ENCODE measurements at places on chromosomes 12 and 14.

- no peak for DNase-seq
These were observed 3.3 kb downstream of the CD4 start for GRCh38 chr12:6792522-6793201.

DNA sequence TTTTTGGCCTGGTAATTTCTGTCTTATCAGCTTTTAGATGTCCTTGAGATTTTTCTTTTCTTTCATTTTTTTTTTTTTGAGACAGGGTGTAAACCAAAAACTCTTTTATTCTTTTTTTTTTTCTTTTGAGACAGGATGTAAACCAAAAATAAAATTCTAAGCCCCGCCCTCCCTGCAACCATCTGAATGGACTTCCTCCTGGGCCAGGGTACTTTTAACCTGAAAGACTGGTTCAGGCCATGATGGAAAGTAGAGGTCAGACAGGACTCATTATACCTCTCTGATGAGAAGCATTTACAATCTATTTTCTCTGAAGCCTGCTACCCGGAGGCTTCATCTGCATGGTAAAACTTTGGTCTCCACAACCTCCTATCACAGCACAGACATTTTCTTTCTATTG lies 33.5 kb upstream of the TCL1B start:
- DNase-seq: no peak

DNA sequence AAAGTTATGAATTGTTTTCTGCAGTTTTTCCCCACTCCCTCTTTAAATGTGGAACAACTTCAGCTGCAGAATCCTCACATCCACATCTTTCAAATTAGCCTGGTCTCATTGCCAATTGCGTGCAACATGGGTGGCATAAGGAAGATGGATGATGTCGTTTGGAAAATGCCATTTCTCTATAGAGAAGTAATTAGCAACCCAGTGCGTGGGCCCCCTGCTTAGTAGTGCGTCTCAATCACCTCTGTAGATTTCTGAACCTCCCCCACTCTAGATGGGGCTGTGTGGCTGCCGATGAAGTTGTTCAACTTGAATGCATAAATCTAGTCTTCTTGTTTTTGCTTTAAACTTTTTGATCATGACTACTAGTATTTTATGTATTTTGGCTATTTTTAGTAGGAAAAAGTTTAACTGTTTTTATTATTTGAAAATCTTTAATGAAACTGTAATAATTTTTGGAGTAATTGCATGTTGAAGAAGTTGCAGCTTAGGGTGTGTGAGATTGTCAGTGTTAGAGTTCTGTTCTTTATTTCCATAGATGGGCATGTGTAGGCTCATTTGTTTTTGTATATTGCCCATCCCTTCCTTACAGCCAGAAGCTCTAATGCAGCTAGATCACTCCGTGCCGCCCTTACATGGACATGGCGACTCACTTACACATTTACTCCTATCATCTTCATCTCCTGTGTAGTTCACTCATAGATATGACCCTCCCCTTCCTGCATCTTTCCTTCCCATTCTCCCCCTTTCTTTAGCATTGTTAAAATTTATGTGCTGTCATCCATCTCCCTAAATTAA lies 358.2 kb downstream of the DIO2 start:
- no peak for DNase-seq

DNA sequence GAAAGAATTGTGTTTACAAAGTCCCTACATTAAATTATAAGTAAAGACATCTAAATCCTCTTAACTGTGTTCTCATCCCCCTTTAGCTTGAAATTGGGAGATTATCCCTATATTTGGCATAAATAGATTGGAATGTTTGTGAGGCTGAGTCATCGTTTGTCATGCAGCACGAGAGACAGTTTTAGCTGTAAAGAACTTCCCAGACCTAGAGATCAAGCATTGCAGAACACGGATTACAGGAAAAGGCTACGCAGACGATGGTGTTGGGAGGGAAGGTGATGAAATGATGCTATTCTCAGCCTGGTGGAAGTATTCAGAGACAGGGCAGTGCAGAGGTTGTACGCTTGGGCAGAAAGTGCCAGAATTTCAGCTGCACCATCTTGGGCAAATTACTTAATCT lies 93.8 kb downstream of the PTPRB start:
- no peak for DNase-seq

GRCh38 chr14:26026384-26026783 lies 571.4 kb downstream of the NOVA1 start:
- no peak for DNase-seq

DNA sequence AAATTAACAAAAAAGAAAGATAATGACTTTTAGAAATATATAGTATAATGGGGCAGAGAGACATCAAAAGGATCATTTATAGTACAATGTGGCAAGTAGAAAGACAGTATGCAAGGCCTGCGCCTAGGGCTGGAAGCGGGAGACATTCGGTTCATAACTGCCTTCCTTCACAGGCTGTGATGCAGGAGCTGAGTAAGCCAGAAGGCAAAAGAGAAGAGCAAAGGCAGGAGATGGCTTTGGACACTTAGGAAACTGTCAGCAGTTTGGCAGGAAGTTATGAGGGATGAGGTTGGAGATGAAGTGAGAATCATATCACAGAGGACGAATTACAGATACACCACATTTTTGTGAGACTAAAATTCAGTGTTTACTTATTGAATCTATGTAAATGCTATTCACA lies 97.8 kb downstream of the EPS8 start:
- no peak for DNase-seq

GRCh38 chr14:95480109-95480886 lies 36.2 kb downstream of the SYNE3 start:
- no peak for DNase-seq

GRCh38 chr12:115810122-115810901 lies 467.2 kb downstream of the MED13L start:
- DNase-seq: no peak

DNA sequence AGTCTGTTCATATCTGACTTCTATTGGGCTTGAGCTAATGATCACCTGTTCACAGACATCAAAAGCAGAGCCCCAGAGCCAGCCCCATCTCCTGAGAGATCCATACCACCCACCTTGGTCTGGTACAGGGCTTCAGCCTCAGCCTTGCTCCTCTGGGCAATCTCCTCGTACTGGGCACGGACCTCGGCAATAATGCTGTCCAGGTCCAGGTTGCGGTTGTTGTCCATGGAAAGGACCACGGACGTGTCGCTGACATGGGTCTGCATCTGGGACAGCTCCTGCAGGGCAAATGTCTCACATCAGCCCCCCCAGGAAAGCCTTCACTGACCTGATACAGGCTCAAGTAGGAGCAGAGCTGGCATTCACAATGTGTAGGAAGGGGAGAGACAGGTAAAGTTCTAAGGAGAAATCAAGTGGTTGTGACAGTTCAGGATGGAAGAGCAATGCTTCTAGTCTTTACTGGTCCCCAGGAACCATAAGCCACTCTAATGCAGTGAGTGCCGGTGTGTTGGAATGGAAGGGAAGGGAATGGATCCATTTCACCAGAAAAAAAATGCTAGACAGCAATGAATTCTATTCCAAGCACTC lies 5.2 kb downstream of the KRT4 start:
- no peak for DNase-seq

GRCh38 chr12:98403936-98404335 lies 111.5 kb upstream of the TMPO start:
- no peak for DNase-seq

- DNase-seq: no peak
These were observed 213.3 kb upstream of the SLC16A7 start for GRCh38 chr12:59382282-59383078.

DNA sequence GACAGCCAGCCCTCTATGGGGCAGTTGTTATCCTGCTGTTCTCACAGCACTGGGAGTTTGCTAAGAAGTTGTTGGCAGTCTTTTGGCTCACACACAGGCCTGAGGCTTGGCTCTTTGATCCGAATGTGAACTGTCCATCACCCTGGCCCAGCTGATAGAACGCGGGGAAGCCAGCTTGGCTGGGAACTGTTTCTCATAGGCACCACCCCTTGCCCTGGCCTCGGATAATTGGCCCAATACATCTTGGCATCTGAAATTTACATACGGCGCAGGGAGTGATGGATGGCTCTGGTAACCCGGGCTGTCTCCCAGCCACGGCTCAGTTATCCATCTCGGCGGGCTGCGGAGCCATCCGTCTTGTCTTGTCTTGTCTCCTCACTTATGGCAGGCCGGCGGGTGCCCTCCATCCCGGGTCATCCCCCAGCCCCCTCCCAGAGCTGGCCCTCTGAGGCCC lies 164.1 kb downstream of the PHETA1 start:
- no peak for DNase-seq

- no peak for DNase-seq
These were observed 4.4 kb upstream of the OR6J1 start for GRCh38 chr14:22648506-22648905.

DNA sequence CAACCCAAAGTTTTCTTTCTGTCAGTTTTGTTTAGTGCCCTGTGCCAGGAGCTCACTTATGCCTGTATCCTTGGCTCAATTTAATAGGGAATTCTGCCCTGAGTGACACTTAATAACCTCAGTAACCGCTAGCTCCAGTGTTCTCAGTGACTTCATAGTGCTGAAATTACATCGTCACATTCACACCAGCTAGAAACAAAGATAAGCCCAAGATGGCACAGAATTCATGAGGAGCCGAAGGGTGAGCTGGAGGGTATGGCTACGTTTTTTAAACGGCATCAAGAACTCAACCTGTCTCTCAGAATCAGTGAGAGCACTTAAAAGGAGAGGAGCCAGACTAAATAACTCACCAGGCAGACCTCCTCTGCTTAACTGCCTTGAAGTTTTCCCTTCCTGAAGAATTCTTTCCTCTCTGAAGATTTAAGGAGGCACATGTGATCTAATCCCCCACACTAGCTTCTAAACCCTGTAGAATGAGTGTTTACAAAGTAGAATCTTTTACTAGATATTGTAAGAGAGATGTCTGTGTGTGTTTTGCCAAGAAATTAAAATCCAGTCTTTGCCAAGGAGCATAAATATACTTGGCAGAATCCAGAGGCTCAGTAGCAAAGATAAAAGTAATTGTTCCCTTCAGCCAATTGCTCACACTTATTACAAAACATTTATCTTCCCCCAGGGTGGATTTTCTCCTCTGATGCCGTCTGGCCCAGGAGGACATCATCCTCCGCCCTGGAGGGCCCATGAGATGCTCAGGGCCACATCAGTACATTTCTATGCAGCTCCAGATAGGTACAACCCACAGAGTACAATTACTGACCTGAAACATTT lies 37.3 kb downstream of the PTGER2 start:
- no peak for DNase-seq

DNA sequence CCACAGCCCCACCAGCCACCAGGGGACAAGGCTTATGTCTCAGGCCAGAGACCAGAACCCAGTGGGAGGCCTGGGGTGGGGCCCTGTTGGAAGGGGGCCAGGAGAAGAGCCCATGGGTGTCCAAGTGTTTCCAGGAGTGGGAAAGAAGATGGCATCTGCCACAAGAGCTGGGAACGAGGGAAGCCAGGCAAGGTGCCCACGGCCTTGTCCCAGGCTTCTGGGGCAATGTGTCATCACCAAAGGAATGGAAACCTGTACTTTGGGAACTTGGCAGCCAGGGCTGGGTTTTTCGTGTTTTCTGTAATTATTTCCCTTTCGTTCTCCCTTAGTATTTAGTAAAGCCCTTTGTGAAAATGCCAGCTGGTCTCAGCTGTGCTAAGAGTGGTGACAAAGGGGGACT lies 5.3 kb upstream of the PGF start:
- no peak for DNase-seq

- no peak for DNase-seq
These were observed 6.1 kb upstream of the PRKCH start for GRCh38 chr14:61315313-61315712.

DNA sequence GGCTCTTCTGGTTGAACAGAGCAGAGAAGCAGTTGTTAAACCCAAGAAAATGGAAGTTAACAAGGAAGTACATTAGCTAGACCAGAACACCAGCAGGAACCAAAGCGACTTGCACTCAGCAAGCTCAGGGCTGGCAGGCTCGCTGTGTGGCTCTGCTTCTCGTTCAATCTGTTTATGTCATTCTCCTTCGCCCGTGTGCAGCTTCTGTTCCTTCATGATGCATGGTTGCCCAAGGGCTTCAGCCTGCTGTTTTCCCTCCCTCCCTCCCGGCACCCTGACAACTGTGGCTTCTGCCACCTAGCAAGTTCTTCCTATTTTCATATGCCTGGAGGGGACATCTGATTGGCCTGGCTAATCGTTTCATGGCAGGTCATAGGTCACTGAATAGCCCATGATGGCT lies 25.3 kb downstream of the PIGH start:
- DNase-seq: no peak

GRCh38 chr14:52000019-52000582 lies 10.8 kb downstream of the RTRAF start:
- no peak for DNase-seq

- no peak for DNase-seq
These were observed 73.8 kb downstream of the SPRING1 start for GRCh38 chr12:116664085-116664484.

DNA sequence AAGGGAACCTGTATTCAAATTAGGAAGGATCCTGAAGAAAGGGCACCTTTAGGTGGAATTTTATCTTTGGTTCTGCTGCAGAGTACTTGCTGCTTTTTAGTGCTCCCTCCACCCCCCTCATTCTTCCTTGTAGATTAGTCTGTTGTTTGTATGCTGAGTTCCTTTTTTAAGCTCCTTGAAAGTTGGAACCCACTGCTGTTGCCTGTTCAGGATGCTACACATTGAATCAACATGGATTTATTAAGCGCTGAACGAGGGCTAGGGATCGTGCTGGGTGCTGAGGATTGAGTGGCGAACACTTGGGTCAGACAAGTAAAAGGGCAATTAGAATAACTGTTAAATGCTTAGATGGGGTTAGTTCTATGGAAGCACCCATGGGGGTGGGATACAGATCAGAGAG lies 884 bp upstream of the AMN1 start:
- no peak for DNase-seq

- no peak for DNase-seq
These were observed 164.7 kb upstream of the CCND2 start for GRCh38 chr12:4108803-4109345.

DNA sequence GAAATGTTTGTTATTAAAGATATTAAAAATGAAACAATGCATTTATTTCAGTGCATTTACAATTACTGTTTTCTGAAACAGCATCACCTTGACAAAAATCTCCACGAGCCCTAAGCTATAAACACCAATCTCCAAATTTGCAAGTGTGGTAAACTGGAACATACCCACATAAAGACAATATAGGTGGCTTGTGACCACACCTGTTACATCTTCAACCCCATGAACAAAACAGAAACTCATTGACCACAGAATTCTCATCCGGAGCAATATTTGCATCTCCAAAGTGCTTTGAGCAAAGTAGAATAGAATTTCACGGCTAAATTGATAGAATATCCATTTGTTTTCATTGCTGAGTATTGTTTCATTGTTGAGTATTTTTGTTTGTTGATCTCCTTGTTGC lies 375.2 kb upstream of the FLRT2 start:
- no peak for DNase-seq

GRCh38 chr14:49193332-49194065 lies 392.7 kb downstream of the RPS29 start:
- DNase-seq: no peak
